ENCODE measurements at places on chromosomes 2 and 18. TPM values are rescaled to one million over a fixed set of nuclear protein-coding genes. Genes with fewer than 3 reads are reported as not detected.

The VWA3B gene
- 5.2 TPM for total RNA-seq

DNA sequence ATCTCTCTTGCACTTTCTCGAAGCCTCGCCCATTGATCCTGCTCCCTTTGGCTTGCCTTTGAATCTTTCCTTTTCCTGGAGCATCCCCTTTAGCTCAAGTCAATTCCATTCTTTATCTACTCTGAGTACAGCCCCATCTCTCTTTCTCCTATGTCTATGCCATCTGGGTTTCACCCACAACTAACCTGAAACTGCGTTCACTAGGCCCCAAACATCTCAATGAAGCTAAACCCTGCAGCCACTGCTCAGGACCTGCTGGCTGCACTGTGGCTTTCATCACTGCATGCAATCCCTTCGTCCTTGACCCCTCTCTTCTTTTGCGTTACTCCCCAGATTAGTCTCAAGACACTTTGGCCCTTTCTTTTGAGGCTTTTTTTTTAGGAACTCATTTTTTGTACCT, 81.6 kb upstream of the CYRIA start:
- no peaks in the 10 kb centered on the region for H3K27me3 ChIP-seq
- DNase-seq = no peak
- H3K27ac ChIP-seq = no peak overlapping the region
- H3K36me3 ChIP-seq = no peaks in the 10 kb centered on the region
- no peak overlapping the region for H3K4me3 ChIP-seq

DNA sequence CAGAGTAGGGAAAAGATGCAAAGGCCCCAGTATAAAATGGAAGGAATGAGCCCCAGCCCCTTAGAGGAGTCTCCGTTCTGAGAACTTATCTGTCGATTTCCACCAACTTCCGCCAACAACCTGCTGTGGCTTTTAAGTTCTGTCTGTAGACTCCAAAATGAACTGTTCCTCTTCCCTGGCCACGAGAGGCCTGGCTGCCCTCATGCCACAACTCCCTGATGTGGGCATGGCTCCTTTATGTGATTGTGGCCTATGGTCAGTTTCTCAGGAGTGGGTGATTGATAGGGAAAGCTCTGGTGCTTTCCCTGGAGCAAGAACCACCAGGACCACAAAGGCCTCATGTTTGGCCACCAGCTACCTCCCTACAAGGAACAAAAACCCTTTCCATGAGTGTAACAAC, 18.8 kb upstream of the CD207 start:
- no peak overlapping the region for H3K4me3 ChIP-seq
- H3K27me3 ChIP-seq = no peaks in the 10 kb centered on the region
- no peak for DNase-seq
- no peak overlapping the region for H3K27ac ChIP-seq
- H3K4me1 ChIP-seq = no peaks in the 10 kb centered on the region

GRCh38 chr2:222179592-222179991, 119.2 kb downstream of the PAX3 start:
- no peaks in the 10 kb centered on the region for H3K4me1 ChIP-seq
- H3K36me3 ChIP-seq = no peaks in the 10 kb centered on the region
- H3K27ac ChIP-seq = no peak overlapping the region
- no peak overlapping the region for H3K4me3 ChIP-seq
- DNase-seq = no peak
- no peaks in the 10 kb centered on the region for H3K27me3 ChIP-seq

DNA sequence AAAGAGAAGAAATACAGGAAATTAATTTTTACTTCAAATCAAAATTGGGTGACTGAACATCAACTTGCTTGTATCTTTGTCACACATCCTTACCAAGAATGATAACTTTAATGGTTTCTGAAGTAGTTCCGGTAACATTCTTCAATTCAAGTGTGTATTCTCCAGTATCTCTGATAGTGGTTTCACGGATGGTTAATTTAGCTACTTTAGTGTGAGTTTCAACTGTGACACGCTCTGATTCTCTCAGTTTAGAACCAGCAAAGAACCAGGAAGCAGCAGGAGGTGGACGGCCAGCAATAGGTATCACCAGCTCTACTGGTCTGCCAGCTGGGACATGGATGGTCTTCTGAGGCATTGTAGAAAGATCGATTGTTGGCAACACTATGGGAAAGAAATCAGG, 62.3 kb downstream of the PLEKHA3 start:
- H3K27ac ChIP-seq = no peak overlapping the region
- H3K4me1 ChIP-seq = no peaks in the 10 kb centered on the region
- no peak overlapping the region for H3K4me3 ChIP-seq

DNA sequence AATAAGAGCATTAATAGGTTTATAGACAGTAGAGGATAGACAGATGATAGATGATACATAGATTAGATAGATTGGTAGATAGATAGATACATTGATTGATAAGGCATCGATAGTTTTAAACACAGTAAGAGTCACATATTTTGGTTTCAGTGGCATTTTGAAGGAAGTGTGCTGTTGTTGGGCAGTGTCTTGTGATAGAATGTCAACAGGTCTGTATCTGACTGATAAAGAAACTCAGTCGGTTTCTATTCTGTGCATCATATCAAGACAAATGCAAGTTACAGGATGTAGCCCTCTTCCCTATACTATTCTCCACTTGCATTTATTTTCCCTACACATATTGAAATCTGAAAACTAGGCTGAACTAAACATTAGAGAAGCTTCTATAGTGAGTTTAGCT, 1229.0 kb upstream of the ZEB2 start:
- no peak overlapping the region for H3K4me3 ChIP-seq
- DNase-seq = no peak
- H3K36me3 ChIP-seq = no peaks in the 10 kb centered on the region
- H3K27me3 ChIP-seq = no peaks in the 10 kb centered on the region
- no peak overlapping the region for H3K27ac ChIP-seq

DNA sequence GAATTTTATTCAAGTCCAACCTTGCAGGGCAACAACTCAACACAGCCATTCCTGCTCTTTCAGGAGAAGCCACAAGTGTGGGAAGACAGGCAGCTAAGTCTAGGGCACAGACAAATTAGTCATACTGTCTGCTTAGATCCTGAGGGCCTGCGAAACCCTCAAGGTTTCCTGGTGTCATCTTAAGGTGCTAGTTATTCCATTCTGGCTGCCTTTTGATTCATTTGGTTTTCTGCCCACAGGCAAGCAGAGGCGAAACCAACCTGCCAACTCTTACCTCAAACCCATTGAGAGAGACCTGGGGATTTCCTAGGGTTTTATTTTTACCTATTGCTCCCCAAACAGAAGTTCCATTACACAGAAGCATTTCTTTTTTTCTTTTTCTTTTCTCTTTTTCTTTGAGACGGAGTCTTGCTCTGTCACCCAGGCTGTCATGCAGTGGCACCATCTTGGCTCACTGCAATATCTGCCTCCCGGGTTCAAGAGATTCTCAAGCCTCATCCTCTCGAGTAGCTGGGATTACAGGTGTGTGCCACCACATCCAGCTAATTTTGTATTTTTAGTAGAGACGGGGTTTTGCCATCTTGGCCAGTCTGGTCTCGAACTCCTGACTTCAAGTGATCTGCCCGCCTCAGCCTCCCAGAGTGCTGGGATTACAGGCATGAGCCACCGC, 23.7 kb upstream of the SCYGR1 start:
- H3K36me3 ChIP-seq = no peaks in the 10 kb centered on the region
- DNase-seq = no peak
- H3K27me3 ChIP-seq = no peaks in the 10 kb centered on the region
- H3K4me1 ChIP-seq = peaks cover 24% of the 10 kb centered on the region
- H3K27ac ChIP-seq = no peak overlapping the region
- no peak overlapping the region for H3K4me3 ChIP-seq

GRCh38 chr18:79786786-79787526, 10.8 kb upstream of the KCNG2 start:
- no peak overlapping the region for H3K27ac ChIP-seq
- peaks cover 16% of the 10 kb centered on the region for H3K27me3 ChIP-seq

GRCh38 chr2:46430992-46431391, 48.4 kb upstream of the TMEM247 start:
- no peaks in the 10 kb centered on the region for H3K4me1 ChIP-seq
- no peak overlapping the region for H3K27ac ChIP-seq
- H3K36me3 ChIP-seq = no peaks in the 10 kb centered on the region
- no peak overlapping the region for H3K4me3 ChIP-seq

DNA sequence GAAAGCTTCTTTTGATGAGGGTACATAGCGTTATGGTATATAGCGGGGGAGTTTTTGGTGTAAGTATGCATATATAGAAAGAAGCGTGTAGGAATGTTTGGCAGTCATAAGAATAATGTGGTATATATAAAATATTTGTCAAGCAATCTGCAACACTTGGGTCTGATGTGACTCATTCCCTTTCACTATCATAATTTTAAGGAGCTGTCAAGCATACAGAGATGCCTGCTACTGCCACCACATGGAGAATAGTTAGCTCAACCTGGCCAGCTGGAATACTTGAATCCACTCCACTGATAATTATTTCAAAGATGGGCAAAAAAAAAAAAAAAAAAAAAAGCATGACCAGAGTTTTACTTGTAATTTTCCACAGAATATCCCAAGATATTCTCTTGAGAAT, 559.8 kb upstream of the REG3G start:
- H3K4me1 ChIP-seq = no peaks in the 10 kb centered on the region
- no peaks in the 10 kb centered on the region for H3K27me3 ChIP-seq
- H3K4me3 ChIP-seq = no peak overlapping the region
- no peak for DNase-seq
- no peak overlapping the region for H3K27ac ChIP-seq
- no peaks in the 10 kb centered on the region for H3K36me3 ChIP-seq

DNA sequence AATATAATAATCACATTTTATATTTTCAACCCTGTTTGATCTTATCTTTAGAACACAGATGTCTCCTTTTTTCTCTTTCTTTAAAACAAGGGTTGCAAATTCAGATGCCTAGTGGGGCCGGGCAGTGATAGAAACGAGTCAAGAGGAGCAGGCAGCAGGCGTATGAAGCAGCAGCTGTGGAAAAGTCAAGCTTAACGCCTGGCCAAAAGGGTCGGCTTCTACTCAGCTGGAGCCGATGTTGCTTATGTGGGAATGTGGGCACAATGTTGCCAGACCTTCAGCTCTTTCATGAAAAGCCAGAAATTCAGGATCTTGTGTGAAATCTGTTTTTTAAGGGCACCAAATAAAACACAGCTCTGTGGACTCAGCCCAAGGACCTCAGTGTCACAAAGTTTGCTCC, 642.7 kb downstream of the ARHGAP15 start:
- no peak overlapping the region for H3K27ac ChIP-seq
- no peak overlapping the region for H3K4me3 ChIP-seq
- no peaks in the 10 kb centered on the region for H3K36me3 ChIP-seq
- DNase-seq = no peak

DNA sequence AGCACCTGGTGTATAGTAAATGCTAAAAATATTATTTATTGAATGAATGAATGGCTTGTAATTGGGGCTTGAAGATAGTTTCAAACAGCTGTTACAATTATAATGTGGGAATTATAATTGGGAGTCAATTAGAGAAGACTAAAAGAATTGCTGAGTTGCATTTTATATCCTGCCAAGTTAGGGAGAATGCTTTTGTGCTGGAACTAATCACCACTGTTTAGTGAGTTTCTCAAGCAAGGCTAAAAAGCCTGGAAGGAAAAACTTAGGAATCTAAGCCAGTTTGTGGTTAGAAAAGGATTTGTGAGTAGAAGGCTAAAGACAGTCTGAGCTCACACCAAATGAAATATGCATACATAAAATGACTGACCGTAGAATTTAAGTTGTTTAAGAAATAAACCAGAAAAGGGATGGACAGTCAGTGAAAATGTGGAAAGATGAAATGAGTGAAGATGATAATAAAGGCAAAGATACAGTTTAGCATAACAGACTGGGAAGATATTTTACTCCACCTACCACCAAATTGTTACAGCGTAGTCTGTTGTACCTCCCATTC, 647.7 kb upstream of the FSHR start:
- no peak overlapping the region for H3K27ac ChIP-seq
- H3K4me1 ChIP-seq = no peaks in the 10 kb centered on the region
- H3K36me3 ChIP-seq = no peaks in the 10 kb centered on the region
- DNase-seq = no peak
